ENCODE measurements at places on chromosomes 3 and 15. TPM values are rescaled to one million over a fixed set of nuclear protein-coding genes. Genes with fewer than 3 reads are reported as not detected.
A peak's percentile ranks its signal among the peaks of the same experiment; 100 is the strongest.

DNA sequence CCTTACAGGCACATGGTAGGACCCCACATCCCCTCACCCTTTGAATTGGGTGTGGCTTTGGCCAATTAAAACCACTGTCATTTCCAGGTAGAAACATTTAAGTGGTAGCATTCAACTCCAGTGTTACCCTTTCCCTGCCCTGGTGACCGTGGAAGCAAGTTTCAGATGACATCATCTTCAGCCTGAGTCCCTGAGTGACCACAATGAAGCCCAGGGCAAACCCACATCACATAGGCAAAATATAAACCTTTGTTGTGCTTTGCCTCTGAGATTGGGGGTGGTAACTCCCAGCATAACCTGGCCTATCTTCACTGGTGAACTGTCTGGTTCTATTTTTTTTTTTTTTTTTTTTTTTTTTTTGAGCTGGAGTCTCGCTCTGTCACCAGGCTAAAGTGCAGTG, 404.0 kb upstream of the WNT5A start:
- no peak for DNase-seq

DNA sequence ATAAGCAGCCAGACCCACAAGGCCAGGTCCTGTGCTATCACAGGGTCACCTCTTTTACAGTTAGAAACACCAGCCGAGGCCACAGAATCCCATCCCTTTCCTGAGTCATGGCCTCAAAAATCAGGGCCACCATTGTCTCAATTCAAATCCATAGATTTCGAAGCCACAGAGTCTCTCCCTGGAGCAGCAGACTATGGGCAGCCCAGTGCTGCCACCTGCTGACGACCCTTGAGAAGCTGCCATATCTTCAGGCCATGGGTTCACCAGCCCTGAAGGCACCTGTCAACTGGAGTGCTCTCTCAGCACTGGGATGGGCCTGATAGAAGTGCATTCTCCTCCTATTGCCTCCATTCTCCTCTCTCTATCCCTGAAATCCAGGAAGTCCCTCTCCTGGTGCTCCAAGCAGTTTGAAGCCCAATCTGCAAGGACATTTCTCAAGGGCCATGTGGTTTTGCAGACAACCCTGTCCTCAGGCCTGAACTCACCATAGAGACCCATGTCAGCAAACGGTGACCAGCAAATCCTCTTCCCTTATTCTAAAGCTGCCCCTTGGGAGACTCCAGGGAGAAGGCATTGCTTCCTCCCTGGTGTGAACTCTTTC, 39.6 kb downstream of the TGM4 start:
- peak; percentile 36 for DNase-seq

- no peak for DNase-seq
These were observed 94.6 kb downstream of the ZIC4 start for GRCh38 chr3:147311716-147312115.

- DNase-seq: peak; percentile 10
These were observed 273.8 kb upstream of the DCBLD2 start for GRCh38 chr3:99175276-99175812.

DNA sequence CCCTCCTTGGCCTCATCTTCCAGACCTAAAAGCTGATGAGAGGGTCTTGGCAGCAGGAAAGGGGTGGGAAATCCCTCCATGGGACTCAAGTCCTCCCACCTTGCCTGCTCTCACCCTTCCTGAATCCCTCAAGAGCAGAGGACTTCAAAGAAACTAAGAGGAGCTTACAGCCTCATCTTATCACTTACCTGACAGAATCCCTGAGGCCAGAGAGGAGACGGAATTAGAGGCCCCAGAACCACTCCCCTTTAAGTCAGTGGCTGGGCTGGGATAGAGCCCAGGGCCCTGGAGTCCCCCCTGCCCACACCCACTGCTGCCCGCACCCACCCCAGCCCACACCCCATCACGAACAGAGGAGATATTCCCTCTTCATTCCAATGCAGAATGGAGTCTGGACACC, 15.2 kb downstream of the LOXL1 start:
- DNase-seq: no peak

DNA sequence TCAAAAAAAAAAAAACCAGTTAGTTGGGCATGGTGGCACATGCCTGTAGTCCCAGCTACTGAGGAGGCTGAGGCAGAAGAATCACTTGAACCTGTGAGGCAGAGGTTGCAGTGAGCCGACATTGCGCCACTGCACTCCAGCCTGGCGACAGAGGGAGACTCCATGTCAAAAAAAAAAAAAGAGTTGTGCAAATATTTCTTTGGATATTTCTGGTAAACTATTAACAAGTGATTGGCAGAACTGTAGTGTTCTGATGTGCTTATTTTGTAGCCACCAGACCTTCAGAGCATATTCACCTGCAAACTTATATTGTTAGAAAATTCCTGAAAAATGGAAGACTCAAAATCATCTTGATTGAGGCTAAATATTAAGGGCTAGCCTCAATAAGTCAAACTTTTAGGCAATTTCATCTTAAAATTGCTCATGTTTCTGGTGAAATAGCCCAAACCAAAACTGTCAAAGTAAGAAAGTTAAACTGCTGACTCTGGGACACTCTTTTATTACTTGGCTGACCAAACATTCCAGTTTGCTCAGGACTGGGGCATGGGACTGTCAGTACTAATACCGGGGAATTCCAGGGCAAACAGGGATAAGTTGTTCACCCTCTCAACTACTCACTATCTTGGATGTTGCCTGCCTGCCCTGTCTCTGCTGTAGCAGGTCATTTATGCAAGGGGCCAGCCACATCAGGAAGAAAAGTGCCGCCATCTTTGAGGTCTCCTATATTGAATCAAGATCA, 37.0 kb downstream of the ABHD2 start:
- no peak for DNase-seq

- DNase-seq: no peak
These were observed 1.9 kb upstream of the ROPN1 start for GRCh38 chr3:123993818-123994217.

DNA sequence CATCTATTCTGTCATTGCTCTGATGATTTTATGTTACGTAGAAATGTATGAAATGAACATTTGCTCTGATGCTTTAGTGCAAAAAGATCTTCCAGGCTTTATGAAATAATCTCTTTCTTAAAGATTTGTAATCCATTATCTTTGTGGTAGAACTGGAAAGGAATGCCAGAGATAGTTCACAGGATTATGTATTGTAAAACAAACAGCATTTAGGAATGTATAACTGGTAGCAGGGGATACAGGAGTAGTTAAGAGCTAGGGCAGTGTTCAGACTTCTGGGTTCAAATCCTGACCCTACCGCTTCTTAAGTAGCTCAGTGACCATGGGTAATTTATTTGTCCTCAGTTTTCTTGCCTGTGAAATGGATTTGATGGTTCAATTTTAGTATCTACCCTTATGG, 429.8 kb upstream of the TPM1 start:
- DNase-seq: no peak

GRCh38 chr3:23797491-23797890, 8.3 kb upstream of the UBE2E1 start:
- no peak for DNase-seq

DNA sequence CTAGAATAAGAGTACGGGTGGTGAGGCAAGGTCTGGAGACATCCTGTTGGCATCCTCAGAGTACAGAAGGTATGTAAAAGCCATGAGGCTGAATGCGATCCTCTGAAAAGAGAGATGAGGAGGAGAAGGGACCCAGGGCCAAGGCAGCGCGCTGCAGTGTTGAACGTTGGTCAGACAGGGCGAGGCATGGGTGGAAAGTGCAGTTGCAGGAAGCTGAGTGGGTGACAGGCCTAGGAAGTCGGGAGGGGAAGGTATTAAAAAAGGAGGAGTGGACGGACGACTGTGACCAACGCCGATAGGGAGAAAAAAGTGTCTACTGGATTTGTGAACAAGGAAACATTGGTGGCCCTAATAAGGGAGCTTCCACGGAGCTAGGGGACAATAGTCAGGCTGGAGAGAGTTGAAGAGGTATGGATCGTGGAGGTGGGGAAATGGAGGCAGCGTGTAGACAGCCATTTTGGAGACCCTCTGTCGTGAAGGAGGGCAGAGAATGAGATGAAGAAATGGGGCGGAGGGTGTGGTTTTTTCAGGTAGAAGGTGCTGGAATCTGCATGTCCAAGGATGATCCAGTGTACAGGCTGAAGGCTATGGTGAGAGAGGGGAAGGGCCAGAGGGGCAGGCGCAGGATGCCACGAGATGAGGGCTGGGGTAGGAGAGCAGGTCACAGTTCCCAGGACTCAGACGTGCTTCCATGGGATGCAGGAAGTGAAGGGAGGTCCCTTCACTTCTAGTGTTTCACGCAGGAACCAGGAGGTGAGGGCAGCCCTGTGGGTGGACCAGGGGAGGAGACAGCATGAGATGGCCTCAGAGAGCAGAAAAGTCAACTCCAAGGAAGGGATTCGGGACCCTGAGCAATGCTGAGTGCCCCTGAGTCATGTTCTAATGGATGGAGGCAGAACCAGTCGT, 115.9 kb downstream of the ASB7 start:
- DNase-seq: no peak

GRCh38 chr3:10417847-10418246, 87.5 kb downstream of the ATP2B2 start:
- DNase-seq: no peak

DNA sequence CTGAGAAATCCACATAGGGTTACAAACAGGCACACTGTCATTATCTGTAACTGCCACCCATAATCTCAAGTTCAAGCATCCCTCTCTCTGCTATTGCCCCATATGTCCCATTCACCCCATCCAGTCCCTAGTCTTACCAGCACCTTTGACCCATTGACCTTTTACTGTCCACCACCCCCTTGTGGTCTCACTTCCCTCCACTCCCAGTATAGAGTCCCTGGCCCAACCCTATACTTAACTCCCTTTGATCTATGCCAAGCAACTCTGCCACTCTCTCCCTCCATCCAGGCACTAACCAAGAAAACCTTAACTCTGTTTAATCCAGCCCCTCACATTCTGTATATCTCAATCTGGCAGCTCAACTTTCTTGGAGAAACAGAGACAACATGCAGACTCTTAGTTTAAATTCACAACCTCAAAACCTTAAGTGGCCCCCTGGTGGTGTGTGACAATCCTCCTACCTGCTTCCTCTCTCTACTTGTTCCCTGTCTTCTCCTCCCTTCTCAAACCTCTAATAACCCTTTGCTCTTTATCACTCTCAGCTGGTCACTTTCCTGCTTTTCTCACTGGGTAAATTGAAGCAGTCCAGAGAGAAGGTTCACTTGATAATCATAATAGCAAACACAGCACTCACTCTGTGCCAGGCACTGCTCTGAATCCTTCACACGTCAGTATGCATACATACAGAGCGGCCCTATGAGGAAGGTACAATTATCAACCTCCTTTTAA, 162.7 kb downstream of the STT3B start:
- DNase-seq: no peak

DNA sequence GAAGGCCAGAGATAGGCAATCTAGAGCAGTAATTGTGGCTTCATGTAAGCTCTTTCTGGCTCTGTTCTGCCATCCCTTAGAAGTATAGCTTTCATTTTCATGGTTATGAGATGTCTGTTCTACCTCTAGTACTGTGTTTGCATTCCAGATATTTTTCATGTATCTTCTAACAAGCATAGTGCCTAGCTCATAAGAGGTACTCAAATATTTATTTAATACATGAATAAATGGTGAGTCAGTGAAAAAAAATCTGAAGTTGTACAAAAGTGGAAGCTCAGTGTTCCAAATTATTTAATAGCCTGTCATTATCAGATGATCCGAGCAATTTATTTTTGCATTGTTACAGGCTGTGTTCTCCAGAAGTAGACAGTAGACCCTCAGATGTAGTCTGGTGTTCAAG, 64.3 kb downstream of the OXSM start:
- no peak for DNase-seq

- no peak for DNase-seq
These were observed 11.7 kb downstream of the LRIG1 start for GRCh38 chr3:66489115-66489514.

DNA sequence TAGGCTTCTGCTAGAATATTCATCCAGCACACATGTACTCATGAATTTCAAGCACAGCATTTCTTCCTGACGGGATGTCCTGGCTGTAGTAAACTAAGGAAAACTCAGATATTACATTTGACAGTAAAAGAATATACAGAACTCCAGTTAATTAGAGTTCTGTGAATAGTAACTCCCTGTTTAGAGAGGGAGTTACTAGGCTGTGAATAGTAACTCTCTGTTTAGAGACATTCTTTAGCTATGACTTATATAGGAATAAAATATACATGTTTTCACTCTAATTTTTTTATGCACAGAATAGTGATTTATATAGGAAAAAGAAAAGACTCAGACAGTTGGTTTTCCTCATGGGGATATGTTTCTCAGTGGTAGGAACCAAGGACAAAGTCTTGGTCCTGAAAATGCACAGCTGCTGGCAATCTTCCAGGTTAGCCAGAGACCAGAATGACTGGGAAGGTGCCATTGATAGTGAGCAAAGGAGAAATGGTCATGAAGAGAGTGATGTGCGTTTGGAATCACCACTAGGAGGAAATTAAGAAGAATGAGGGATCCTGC, 480.7 kb upstream of the THBS1 start:
- DNase-seq: no peak

- no peak for DNase-seq
These were observed 944 bp upstream of the EIF4E3 start for GRCh38 chr3:71726146-71726545.

DNA sequence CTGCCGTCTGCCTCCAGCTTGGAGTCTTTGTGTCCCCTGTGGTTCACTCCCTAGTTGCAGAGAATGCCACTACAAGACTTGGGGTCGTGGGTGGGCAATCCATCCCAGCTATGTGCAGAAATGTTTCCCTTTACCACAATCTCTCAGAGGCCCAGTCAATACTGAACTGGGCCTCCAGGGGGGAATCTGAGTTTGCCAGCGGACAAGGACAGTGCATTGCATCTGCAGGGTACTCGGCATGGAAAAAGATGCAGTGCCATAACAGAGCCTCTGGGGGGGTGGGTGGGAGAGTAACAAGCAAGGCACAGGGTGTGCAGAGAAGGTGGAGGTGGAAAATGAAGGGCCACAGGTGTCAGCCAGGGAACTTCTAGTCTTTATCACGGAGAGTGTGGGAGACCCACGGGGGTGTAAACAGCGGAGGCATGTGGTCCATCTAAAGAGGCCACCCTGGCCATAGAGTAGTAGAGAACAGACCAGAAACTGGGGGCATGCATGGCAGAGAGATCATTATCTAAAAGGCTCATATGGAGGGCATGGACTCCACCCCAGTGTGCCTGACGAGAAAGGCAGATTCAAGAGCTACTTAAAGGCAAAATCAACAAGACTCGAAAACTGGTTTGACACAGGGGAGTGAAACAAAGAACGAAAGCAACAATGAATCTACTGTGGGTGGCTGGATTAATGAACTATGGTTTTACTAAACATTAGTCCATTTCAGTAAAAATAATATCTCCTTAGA, 182.4 kb downstream of the ANXA2 start:
- DNase-seq: no peak

- DNase-seq: no peak
These were observed 71.1 kb downstream of the LYZL4 start for GRCh38 chr3:42339321-42339720.

GRCh38 chr3:169429328-169429727, 234.2 kb downstream of the MECOM start:
- DNase-seq: no peak

PARP15 gene
- polyA plus RNA-seq: 0.58 TPM

LHFPL4 gene
- 0.03 TPM for polyA plus RNA-seq

GPR87 gene
- polyA plus RNA-seq: not detected

TLR9 gene
- 0.27 TPM for polyA plus RNA-seq

ABHD2 gene
- 30.1 TPM for polyA plus RNA-seq

HIGD2B gene
- not detected for polyA plus RNA-seq

MESP1 gene
- polyA plus RNA-seq: 2.3 TPM

ASB14 gene
- polyA plus RNA-seq: 1.3 TPM

CPN2 gene
- polyA plus RNA-seq: 0.51 TPM

CAV3 gene
- polyA plus RNA-seq: 0.62 TPM

ADIPOQ gene
- polyA plus RNA-seq: 0.08 TPM

GCSAM gene
- 3.1 TPM for polyA plus RNA-seq

TTLL13 gene
- polyA plus RNA-seq: 0.80 TPM

GRAMD1C gene
- polyA plus RNA-seq: 30.6 TPM

ST3GAL6 gene
- polyA plus RNA-seq: 76.5 TPM

VWA5B2 gene
- polyA plus RNA-seq: 2.7 TPM

SI gene
- polyA plus RNA-seq: not detected
